ENCODE measurements at places on chromosomes 4 and X. TPM values are rescaled to one million over a fixed set of nuclear protein-coding genes. Genes with fewer than 3 reads are reported as not detected.

GRCh38 chrX:2608638-2609430 is 82.3 kb upstream of the CD99 start:
- DNase-seq = peak; percentile 64

- no peak for DNase-seq
These were observed 339.8 kb downstream of the BCOR start for GRCh38 chrX:39757971-39758370.

Gene SULT1E1
- polyA plus RNA-seq = 585 TPM

DNA sequence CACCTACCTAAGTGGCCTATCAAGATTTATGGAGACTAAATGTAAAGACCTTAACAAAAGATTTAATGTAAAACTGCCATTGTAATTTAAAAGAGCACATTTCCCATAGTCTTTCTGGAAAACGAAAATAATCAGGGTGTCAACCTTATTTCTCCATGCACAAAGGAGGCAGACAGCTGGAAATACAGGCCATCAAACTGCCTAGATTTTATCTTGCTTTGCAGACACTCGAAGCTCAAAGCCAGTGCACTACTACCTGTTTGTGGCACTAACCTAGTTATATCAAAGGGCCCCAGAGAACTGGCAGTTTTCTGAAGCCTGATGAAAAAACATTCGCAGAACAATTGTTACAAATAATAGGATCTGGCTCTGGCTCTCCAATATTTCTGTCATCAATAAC is 863.9 kb downstream of the STPG2 start:
- no peak for DNase-seq

GRCh38 chr4:123390846-123391456 is 5.6 kb upstream of the SPRY1 start:
- DNase-seq = no peak

DNA sequence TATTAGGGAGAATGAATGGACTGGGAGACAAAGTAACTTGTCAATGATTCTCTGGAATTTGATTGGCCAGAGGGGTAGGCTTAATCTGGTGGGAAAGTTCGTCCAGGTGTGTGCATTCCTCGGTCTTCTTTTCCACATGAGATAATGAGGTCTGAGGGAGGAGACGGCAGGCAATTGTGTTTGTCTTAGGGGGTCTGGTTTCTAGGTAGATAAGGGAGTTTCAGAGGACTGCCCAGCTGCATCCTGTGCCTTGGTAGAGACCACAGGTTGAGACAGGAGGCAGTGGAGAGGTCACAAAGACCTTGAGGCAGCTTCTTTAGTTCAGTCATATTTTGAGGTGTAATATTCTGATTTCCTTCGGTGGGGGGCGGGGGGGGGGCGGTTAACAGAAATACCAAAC is 4.3 kb downstream of the MGST2 start:
- DNase-seq = no peak

Gene GYPB
- 1.7 TPM for polyA plus RNA-seq

- no peak for DNase-seq
These were observed 4.4 kb downstream of the GNPDA2 start for GRCh38 chr4:44722001-44722400.

- no peak for DNase-seq
These were observed 2.3 kb downstream of the LRRC66 start for GRCh38 chr4:52017814-52018213.

Gene CXCL1
- polyA plus RNA-seq = 0.50 TPM

DNA sequence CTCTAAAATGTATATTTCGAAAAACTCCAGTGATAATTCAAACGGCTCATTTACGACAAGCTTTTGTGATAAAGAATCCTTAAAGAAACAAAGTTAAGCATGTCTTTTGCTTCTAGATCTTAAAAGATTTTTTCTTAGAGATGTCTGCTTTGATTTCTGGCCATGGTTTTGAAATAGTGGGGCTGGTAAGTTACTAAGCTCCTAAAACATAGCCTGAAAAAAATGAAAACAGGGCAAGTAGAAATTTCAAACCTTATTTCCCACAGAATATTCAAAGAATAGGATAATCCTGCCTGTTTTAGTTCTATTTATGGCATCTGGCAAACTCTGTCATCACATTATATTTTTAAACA is 318.3 kb downstream of the ARHGAP24 start:
- DNase-seq = no peak

GRCh38 chr4:57490520-57491255 is 380.5 kb upstream of the IGFBP7 start:
- DNase-seq = no peak

- no peak for DNase-seq
These were observed 196.8 kb upstream of the ANXA3 start for GRCh38 chr4:78354782-78355181.

GRCh38 chrX:39835776-39836175 is 262.0 kb downstream of the BCOR start:
- no peak for DNase-seq

Gene TMEM144
- polyA plus RNA-seq = 7.8 TPM

GRCh38 chr4:3870567-3870962 is 104.4 kb downstream of the ADRA2C start:
- DNase-seq = no peak

- DNase-seq = no peak
These were observed 5.6 kb upstream of the TBL1X start for GRCh38 chrX:9459186-9459748.

GRCh38 chrX:940691-941090 is 271.8 kb downstream of the CRLF2 start:
- DNase-seq = no peak

Gene TRPC5OS
- polyA plus RNA-seq = 0.13 TPM

- DNase-seq = no peak
These were observed 11.6 kb downstream of the FGA start for GRCh38 chr4:154578919-154579318.

DNA sequence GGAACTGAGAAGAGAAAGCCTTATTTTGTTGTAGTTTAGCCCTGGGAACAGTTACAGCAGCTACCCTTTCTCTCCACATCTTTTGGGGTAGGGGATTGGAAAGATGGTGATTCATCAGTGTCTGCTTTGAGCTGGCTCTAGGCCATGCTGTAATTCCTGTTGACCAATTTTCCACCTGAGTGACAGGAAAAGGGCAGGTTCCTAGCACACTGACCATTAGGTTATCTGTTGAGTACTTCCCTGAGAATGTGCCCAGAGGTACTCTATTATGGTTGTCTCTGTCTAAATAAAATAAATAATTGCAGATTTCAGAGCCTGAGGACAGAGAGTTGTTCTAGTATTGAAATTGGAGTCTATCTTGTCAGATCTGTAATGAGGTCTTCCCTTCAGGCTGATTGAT is 109.0 kb downstream of the ENOX2 start:
- DNase-seq = no peak

DNA sequence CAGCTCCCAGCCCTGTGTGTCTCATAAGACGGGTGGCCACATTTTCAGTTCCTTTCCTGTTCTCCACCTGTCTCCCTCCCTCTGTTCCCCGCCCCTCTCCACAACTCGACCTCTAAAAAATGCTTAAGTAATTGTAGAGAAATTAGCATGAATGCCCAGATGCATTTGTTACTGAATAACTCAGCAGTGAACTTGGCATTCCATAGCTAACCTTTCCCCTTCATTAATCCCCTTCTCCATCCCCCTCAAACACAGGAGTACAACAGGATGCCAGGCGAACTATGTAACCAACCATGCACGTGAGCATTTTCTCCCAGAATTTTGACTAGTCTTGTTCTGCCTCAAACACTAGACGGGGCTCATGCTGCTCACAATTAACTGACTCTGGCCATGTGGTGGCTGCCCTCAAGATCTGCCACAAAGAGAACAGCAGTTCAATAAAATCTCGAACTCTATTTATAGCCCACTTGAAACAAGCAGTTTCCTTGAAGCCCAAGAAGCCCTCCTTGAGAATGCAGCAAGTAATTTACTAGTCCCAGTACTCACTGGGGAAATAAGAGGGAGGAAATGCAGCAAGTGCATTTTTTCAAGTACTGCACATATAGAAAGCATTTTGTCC is 351.2 kb downstream of the ARHGAP24 start:
- DNase-seq = peak; percentile 89

DNA sequence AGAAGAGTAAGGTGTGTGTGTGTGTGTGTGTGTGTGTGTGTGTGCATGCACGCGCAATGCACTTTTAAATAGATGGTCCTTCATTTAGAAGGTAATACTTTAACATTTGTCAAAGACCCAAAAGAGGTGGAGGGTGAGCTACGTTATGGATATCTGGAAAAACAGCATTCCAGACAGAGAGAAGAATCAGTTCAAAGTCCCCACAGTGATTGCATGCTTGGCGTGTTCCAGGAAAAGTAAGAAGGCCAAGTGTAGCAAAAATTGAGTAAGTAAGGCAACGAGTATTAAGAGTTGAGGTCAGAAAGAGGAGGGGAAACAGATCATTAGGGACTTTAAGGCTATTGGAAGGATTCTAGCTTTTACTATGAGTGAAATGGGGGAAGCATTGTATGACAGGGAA is 21.9 kb upstream of the GABRE start:
- no peak for DNase-seq

GRCh38 chrX:84865113-84865512 is 138.6 kb upstream of the APOOL start:
- DNase-seq = no peak

- DNase-seq = no peak
These were observed 16.4 kb downstream of the NAAA start for GRCh38 chr4:75924309-75924827.

- DNase-seq = no peak
These were observed 977.1 kb upstream of the PRKX start for GRCh38 chrX:4690521-4690920.

- DNase-seq = no peak
These were observed 1.2 kb upstream of the CCNG2 start for GRCh38 chr4:77155631-77156452.

DNA sequence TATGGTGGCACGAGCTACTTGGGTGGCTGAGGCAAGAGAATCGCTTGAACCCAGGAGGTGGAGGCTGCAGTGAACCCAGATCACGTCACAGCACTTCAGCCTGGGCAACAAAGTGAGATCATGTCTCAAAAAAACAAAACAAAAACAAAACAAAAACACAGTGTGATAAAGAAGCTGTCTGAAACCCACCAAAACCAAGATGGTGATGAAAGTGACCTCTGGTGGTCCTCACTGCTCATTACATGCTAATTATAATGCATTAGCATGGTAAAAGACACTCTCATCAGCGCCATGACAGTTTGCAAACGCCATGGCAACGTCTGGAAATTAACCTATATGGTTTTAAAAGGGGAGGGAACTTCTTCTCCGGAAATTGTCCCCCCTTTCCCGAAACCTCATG is 29.4 kb upstream of the OPHN1 start:
- peak; percentile 25 for DNase-seq

DNA sequence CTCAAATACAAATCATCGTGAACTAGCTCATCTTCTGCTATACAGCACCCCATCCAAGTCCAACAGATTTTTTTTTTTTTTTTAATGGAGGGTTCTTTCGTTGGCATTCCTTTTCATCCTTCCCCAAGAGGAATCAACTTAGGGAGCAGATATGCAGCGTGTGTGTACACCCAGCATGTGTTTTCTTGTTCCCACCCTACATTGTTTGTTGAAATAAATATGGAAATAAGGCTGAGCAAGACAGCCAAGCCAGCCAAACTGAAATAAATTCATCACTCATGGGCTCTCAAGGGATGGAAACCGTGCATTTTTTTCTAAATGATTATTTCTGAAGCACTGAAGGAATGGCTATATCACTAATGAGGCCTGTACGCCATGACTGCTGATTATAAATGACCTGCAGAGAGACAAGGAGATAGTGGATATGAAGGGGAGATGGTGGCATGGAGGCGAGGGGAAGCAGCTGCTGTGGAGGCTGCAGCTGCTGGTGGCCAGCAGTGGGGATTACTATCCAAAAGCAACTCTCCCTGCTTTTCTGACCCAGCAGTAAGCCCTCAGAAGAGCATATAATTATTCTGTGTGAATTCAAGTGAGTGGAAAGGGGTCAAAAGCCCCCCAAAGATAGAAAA is 173.9 kb downstream of the MGST2 start:
- no peak for DNase-seq

Gene PDS5A
- polyA plus RNA-seq = 80.8 TPM

DNA sequence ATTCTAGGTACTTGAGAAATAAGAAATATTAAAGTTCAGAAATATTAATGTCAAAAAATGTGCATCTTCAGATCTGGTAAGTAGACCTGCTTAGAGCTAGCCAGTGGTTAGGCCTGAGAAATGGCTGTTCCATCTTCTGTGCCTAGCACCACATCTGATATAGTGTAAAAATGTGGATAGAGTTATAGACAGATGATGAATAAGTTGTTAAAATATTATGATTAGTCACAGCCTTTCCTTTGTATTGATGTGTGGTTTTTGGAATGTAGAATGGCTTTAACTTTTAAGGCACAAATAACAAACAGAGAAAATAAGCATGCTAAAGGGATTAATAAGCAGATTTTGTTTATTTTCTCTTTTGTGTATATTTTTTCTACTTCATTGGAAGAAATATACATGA is 133.5 kb upstream of the NUDT6 start:
- DNase-seq = no peak

- no peak for DNase-seq
These were observed 101.9 kb downstream of the LNX1 start for GRCh38 chr4:53489279-53489889.

Gene STAG2
- 138 TPM for polyA plus RNA-seq

Gene SPOCK3
- polyA plus RNA-seq = 12.3 TPM

- DNase-seq = no peak
These were observed 67.3 kb downstream of the GLUD2 start for GRCh38 chrX:121114691-121115090.

Gene F11
- 5.3 TPM for polyA plus RNA-seq

GRCh38 chr4:19809989-19810388 is 441.7 kb upstream of the SLIT2 start:
- DNase-seq = no peak

DNA sequence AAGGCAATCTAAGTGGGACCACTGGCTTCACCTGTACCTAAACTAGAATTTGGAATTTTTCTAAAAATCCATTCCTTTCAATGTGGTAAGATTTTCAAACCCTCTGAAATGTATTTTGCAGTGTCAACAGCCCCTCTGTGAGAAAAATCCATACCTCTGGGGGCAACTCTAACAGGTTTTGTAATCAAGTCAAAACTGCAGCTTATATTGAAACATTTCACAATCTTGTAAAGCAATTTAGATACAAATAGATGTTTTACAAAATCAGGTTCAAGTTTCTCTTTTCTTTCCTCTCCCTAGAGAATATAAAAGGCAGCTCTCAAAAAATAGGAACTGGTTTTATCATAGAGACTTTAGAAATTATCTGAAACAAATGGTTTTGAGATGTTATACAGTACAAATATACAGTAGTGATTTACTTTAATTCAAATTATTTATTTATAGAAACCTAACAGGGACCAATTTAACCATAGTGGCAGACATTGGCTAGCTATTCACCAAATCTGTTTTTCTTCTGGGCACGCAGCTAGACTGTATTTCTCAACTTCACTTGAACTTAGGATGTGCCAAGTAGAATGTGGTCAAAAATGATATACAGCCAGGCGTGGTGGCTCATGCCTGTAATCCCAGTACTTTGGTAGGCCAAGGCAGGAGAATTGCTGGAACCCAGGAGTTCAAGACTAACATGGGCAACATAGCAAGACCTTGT is 36.3 kb upstream of the SPINK2 start:
- no peak for DNase-seq

- no peak for DNase-seq
These were observed 19.3 kb downstream of the RASSF6 start for GRCh38 chr4:73600954-73601353.

- DNase-seq = no peak
These were observed 14.6 kb downstream of the SRPX start for GRCh38 chrX:38206036-38206435.

Gene GRID2
- polyA plus RNA-seq = 5.6 TPM

Gene ACOT9
- 42.2 TPM for polyA plus RNA-seq

Gene MTNR1A
- 1.7 TPM for polyA plus RNA-seq

GRCh38 chrX:131747173-131747572 is 203.3 kb downstream of the OR13H1 start:
- peak; percentile 90 for DNase-seq

- DNase-seq = no peak
These were observed 88.5 kb downstream of the DCUN1D4 start for GRCh38 chr4:51931461-51931860.

Measured in left kidney (tissue), 8 donors.